ENCODE measurements at places on chromosomes 3 and 15. TPM values are rescaled to one million over a fixed set of nuclear protein-coding genes. Genes with fewer than 3 reads are reported as not detected.
A peak's percentile ranks its signal among the peaks of the same experiment; 100 is the strongest.

DNA sequence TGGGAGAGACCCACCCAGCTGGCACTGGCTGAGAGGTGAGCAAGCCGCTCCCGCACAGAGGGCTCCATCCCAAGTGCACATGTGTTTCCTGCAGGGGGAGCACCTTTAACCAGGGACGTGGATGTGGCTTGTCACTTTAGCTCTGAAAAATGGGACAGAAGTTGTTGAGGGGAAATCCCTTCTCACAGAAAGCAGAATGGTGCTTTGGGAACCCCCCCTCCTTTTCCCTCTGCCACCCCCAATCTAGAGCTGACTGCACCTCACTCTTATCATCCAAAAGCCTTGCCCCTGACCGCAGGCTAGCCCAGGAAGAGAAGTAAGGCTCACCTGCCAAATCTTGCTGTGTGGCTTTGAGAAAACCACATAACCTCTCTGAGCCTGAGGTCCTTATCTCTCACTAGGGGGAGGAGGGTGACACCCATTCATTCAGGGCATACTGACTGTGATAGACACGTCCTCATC is 77.9 kb downstream of the RPN1 start:
- DNase-seq = no peak

- no peak for DNase-seq
Measured at GRCh38 chr15:99618941-99619411, 53.2 kb downstream of the MEF2A start.

- no peak for DNase-seq
Measured at GRCh38 chr3:178500631-178501030, 35.6 kb upstream of the KCNMB2 start.

GRCh38 chr15:42548249-42549031 is at the start of the genes HAUS2 and LRRC57:
TSS of gene HAUS2 (plus strand) at chr15:42548838. CDS start at chr15:42548873, 35 bp downstream.
TSS of gene LRRC57 (minus strand) at chr15:42548793. CDS start at chr15:42548434, 359 bp downstream.
- peak; percentile 86 for DNase-seq

GRCh38 chr15:41512940-41513505 is 604 bp downstream of the LTK start:
- no peak for DNase-seq

Gene CX3CR1
- 0.13 TPM for polyA plus RNA-seq

Gene EXD1
- not detected for polyA plus RNA-seq

All from heart right ventricle (tissue), 16 donors.